ENCODE measurements at places on chromosomes 12 and 14.

GRCh38 chr12:47991106-47992061 lies 12.9 kb downstream of the COL2A1 start:
- DNase-seq: no peak

DNA sequence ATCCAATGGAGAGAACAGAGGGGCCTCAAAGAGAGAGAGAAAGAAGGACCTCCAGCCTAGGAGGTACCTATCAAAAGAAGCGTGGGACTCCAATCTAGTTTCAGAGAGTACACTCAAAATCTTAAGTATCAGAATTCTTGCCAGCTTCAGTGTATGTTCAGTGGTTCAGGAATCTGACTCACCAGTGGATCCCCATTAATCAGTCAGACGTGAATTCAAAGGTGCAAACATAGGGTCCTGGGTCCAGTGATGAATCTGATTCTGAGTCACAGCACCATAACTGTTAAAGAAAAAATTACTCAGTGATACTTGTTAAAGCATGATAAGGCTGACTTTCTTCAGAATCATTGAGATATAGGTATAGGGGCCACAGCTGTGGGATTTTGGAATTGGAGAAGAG lies 33.2 kb downstream of the ETNK1 start:
- DNase-seq: no peak

DNA sequence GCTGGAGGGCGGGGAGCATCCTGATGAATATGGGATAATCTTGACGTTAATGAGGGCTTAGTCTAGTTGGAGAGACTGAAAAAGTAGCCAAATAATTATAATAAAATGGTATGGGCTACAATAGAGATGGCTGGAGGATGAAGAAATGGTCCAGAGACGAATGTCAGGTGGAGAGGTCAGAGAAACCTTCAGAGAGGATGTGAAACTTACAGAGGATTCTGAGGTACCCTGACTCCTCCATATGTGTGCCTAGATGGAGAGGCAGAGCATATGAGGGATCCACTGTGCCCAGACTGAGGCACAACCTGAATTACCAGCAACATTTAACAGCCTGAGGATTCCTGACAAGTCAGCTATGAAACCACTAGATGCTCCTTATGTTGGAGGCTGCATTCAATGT lies 417.0 kb downstream of the ATP23 start:
- DNase-seq: no peak

DNA sequence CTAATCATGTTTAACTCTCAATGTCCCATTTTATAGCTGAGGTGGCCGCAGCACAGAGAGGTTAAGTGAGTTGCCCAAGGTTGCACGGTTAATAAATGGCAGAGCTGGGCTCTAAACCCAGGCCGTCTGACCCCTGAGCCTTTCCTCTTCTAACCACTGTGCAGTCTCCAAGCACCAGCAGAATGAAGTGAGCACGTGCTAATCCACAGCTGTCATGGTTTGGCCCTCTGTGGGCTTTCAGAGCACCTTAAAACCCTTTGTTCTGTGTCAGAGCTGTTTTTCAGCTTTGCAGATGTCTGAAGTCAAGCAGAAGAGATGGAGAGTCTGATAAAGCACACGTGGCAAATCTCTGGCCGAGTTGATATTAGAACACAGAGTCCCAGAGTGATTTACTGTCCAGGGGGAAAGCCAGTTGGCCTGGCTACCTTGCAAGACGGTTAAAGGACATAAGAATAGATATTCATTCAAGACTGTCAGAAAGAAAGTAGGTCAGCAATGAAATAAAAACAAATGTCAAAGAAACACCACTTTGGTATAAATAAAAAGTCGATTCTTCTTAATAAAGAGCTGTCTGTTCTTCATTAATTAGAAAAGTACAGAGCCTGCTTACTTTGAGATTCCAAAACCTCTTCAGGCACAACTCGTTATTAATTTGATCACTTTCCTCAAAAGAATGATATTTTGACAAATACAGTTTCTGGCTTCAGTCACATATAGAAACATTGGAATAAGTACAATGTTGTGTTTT lies 107.3 kb downstream of the CRADD start:
- no peak for DNase-seq

- no peak for DNase-seq
These were observed at the start of gene VRTN for GRCh38 chr14:74348241-74348734. VRTN (plus strand) TSS chr14:74348471; CDS start chr14:74356784, 8,313 bp downstream.

GRCh38 chr14:81517798-81518398 lies 15.8 kb downstream of the SEL1L start:
- no peak for DNase-seq

- no peak for DNase-seq
These were observed 17.4 kb upstream of the NAP1L1 start for GRCh38 chr12:76101739-76102385.

GRCh38 chr14:106564058-106564643 lies 1037.8 kb downstream of the TMEM121 start:
- DNase-seq: no peak

DNA sequence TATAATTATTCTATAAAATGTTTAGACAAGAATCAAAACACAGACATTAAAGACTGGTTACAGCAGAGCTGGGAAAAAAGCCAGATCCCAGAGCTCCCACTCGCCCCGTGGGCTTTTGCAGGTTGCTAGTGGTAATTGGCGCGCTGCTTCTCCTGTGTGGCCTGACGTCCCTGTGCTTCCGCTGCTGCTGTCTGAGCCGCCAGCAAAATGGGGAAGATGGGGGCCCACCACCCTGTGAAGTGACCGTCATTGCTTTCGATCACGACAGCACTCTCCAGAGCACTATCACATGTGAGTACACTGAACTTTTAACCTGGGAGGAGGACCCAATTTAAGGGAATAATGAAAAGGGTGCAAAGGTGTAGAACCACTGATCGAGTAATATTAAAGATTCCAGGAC lies 7.5 kb downstream of the TMEM52B start:
- no peak for DNase-seq

GRCh38 chr12:109695961-109696461 lies 17.6 kb upstream of the FAM222A start:
- no peak for DNase-seq

DNA sequence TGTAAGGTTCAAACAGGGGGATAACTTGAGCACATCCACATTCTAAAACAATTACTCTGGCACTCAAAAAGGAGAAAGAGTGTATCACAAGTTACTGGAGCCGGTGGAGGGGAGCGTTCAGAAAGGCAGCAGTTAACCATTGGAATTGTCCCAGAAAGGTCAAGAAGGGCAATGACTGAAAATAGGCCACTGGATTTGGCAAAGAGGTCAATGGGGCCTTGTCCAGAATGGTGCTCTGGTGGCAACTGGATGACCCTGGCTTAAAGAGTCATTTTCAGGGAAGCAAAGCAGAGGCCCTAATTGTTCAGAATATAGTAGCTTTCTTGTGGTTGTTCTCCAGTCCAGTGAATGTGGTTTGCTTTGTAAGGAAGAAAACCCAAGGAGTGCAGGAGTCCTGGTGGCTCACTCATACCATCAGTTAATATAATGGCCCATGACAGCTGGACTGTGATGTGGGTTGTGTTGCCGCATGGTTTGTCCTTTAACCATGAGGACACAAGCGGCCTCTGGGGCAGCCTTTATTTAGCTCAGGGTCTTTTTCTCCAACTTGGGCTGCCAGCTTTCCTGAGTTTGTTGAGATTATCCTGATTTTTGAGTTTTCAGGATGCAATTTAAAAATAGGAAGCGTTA lies 142.8 kb upstream of the PELI2 start:
- no peak for DNase-seq

GRCh38 chr12:15013634-15014179 lies 40.9 kb downstream of the PDE6H start:
- no peak for DNase-seq
